ENCODE measurements at places on chromosomes 3 and 15.
A peak's percentile ranks its signal among the peaks of the same experiment; 100 is the strongest.

- DNase-seq, result no peak
Observed at GRCh38 chr15:69338535-69339213, 40.0 kb downstream of the PAQR5 start.

DNA sequence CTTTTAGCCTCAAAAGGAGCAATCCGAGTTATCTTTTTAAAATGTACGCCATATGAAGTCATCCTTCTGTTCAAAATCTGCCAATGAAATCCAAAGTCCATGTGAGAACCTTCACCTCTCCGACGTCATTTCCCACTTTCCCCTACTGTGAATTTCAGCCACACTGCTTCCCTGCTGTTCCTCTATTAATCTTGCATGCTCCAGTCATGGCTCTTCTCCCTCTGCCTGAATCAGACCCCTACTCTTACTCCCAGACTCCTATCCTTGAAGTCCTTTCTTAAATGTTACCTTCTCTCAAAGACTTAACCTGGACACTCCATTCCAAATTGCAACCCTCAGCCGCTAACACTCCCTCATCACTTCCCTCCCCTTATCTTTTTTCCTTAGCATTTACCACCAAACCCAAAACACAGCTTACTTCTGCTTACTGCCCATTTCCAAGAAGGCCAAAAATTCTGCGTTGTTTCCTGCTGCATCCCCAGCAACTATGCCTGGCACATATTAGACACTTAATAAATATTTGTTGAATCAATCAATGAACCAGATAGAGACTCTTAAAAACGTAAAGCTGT lies 1.2 kb downstream of the NKIRAS1 start:
- DNase-seq, result peak; percentile 21

- DNase-seq, result no peak
Observed at GRCh38 chr3:66642484-66642883, 141.7 kb upstream of the LRIG1 start.

DNA sequence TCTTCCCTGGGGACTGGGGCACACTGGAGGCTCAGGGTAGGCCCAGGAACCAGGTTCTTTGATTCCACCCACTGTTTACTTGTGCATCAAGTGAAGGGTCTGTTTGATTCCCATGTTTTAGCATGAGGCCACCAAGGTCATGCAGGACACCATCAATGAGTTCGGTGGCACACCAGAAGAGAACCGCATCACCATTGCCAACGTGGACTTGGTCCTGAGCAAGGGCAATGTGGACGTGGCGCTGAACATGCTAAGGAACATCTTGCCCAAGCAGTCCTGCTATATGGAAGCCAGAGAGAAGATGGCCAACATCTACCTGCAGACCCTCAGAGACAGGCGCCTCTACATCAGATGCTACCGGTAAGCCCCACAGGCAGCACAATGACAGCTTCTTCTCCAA lies 21.5 kb downstream of the TTC21A start:
- DNase-seq, result no peak
